Activated CD8-positive, alpha-beta memory T cell treated with anti-CD3 and anti-CD28 coated beads for 48 hours (primary cell): ENCODE measurements at places on chromosomes 4 and X.
A peak's percentile ranks its signal among the peaks of the same experiment; 100 is the strongest.

- no peak for DNase-seq
Measured at GRCh38 chr4:123940604-123941003, 544.0 kb downstream of the SPRY1 start.

DNA sequence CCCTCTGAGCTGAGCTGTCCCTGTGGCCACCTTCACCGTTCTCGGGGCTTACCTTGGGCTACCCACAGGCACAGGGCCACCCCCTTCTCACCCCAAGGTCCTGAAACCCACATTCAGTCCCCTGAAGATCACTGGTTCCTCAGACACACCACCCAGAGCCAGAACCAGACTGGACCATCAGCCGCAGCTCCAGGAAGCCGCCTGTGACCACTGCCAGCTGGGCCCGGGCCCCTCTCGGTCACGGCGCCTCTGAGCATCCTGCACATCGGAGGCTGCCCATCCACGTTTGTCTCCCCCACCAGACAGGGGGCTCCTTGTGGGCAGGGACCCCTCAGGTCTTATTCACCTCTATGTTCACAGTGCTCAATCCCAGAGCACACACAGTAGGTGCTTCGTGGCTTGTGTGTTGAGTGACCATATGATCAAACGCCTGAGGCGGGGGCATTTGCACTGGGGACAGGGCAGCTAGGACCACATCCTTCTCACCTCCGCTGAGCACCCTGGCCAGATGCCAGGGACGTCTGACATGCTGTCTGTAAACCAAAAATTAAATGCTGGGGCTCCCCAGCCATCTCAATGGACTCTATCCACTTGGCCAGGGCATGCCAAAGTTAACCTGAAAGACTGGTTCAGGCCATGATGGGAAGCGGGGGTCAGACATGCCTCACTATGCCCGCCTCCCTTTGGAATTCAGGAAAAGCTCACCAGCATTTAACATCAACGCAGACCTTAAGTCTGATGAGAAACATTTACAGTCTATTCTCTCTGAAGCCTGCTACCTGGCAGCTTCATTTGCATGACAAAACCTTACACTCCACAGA, 109.4 kb upstream of the AFAP1 start:
- DNase-seq: no peak

- DNase-seq: no peak
Measured at GRCh38 chr4:131316086-131316485, 1833.0 kb upstream of the PCDH10 start.

- DNase-seq: no peak
Measured at GRCh38 chrX:6890544-6891261, 256.8 kb upstream of the STS start.

GRCh38 chr4:17616283-17616682, 1.8 kb downstream of the MED28 start:
- DNase-seq: no peak

DNA sequence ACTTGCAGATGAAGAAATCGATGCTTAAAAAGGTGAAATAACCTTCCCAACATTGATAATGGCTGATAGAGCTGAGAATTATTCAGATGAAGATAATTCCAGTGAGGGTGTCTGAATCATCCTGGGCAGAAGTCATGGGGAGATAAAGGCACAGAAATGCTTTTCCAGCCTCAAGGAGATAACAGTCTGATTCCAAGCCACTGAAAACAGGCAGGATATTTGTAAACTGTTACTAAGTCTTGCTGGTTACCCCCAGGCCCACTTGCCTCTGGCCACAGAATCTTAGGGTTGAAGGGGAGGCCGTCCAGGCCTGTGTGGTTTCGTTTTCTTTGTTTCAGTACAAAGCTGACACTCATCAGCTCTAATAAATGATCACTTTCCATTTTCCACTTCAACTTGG, 158.5 kb downstream of the SH3KBP1 start:
- no peak for DNase-seq

DNA sequence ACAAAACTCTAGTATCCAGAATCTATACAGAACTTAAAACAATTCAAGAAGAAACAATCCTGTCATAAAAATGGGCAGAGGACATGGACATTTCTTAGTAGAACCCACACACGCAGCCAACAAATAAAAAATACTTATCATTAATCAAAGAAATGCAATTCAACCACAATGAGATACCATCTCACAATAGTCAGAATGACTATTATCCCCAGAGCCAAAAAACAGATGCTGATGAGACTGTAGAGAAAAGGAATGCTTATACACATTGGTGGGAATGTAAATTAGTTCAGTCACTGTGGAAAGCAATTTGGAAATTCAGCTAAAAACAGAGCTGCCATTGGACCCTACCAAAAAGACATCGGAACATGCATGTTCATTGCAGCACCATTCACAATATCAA, 37.9 kb downstream of the RAB40AL start:
- no peak for DNase-seq

DNA sequence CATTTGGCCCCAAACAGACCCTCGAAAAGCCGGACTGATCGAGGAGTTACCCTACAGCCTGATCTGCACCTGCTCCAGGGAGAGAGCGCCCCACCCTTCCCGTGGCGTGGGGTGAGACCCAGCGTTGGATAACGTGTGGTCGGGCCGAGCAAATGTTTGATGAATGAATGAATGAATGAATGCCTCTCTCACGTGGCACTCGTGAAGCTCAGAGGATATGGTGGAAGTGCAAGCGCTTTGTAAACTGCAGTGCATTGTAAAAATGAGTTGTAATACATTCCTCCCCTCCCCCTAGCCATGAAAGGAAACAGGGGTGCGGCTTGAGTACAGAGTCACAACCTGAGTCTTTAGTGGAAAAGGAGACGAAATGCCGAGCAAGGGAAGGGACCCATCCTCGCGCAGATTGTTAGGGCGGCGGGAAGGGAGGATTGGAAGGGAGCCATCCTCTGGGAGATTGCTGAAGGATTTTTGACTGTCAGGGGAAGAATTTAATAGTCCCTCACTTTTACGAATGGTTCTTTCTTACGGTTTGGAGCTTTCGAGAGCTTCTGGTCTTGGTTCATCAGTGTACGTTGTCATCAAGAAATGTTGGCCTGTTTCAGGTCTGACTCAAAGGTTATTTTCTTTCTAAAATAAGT, 772 bp upstream of the FBXW7 start:
- DNase-seq: no peak

GRCh38 chr4:101252721-101253120, 94.6 kb downstream of the PPP3CA start:
- DNase-seq: no peak

GRCh38 chr4:157012296-157012695, 40.7 kb upstream of the PDGFC start:
- DNase-seq: no peak

DNA sequence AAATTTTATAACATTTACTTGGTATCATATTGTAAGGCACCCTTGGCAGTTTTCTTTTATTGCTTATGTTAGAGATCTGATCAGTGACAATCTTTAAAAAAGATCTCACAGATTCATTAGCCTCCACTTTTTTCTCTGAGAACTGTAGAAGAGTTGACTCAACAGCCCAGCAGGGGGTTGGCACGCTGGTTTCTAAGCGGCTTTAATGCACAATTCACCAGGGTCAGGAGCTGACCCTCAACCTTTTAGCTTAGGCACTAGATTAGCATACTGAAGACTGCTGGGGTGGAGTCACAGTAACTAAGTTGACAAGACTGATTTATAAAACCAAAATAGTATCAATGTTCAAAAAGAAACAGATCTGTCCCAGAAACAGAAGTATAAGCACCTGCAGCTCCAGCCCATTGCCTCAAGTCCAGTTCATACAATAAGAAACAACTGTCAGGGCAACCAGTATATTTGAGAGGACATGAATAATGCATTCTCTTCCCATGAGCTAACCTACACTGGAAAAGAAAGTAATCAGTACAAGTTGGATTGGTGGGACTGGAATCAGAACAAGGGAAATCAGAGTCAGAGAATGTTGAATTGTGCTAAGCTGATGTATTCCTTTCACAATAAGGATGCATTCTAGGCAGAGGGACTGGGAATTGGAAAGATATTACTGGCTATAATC, 77.6 kb downstream of the PDE5A start:
- DNase-seq: no peak

- DNase-seq: no peak
Measured at GRCh38 chrX:65634732-65635131, 32.7 kb upstream of the MSN start.

DNA sequence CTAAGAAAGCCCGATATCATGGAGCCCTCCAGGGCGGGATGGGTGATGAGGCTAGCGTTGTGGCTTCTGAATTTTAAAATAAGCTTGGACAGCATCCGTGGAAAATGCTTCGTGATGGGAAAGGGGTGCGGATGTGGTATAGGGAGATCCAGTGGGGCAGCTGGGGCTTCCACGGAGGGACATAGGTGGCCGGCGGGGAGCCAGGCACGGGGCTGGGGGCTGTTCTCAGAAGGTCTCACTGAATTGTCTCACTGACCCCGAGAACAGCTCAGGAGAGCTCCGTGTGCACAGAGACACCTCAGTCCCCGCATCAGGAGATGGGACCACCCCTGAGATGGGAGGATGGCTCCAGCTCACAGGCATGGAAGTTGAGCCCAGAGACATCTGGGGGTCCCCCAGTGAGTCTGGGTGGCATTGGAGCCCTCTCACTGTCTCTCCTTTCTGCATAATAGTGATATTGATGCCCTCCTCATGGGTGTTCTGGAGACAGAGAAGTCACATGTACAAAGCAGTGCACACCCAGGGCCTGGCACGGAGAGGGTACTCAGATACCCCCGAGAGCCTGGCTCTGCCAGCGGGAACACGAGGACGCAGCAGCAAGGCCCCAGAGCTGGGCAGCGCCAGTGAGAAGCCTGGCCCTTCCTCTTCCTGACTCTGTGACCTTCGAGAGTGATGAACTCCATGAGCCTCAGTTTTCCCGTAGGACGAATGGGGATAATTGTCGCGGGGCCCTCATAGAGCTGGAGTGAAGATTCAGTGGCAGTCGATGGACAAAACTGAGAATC, 70.6 kb upstream of the PSAPL1 start:
- DNase-seq: no peak

- no peak for DNase-seq
Measured at GRCh38 chr4:105490523-105490922, 16.7 kb upstream of the PPA2 start.

DNA sequence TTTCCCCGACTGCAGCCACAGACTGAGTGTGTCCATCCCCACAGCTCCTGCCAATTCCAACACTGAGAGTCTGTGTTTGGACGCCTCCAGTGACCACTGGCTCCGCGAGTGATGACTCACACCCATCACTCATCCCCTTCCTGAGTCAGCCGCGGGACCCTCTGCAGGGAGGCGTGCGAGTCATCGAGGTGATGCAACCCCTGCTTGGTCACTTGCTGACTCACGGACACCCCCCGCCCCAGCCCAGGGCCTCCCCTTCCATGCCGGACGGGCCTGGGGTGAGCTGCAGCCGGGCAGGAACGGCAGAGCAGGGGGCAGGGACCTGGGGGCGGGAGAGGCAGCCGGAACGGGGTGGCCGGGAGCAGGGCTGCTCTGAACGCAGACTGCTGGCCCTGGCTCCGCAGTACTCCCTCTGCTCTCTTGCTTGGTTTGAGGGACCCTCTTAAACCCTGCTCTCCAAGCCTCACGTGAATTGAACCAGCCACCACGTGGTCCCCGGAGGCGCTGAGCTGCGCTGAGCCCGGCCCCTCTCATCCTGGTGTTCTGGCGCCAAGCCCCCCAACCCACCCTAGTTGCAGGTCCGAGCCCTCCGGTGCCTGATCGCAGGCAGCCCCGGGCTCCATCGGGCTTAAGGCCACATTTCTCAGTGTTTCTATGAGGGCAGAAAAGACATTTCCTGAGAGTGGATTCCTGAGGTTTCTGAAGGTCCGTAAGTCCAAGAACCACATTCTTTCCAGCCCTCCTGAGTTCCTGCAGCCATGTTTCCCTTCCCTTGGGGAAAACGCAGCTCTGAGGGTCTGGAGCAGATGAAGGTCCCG, 32.4 kb downstream of the FGFRL1 start:
- peak; percentile 30 for DNase-seq

- no peak for DNase-seq
Measured at GRCh38 chr4:173005912-173006633, 162.5 kb upstream of the GALNT7 start.

GRCh38 chr4:144347121-144347520, 206.6 kb upstream of the GYPA start:
- DNase-seq: no peak

- no peak for DNase-seq
Measured at GRCh38 chrX:145840531-145840930, 22.9 kb downstream of the SLITRK2 start.

DNA sequence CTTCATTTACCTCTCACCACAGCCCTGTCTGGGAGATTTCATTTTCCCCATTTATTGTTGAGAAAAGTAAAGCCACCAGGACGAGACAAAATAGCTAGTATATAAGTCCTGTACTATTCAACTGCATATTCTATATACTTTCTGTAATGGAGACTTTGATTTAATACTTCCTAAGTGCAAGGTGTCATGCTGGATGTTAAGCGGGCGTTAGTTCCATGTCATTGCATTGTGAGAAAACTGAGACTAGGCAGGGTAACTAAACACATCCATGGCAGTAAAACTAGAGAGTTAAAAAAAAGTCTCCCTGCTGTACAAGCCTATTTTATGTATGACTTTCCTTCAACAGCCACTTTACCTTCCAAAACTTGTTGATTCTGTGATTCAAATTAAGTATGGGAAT, 969.6 kb downstream of the STIM2 start:
- no peak for DNase-seq

- no peak for DNase-seq
Measured at GRCh38 chr4:16278178-16278577, 51.9 kb upstream of the TAPT1 start.

DNA sequence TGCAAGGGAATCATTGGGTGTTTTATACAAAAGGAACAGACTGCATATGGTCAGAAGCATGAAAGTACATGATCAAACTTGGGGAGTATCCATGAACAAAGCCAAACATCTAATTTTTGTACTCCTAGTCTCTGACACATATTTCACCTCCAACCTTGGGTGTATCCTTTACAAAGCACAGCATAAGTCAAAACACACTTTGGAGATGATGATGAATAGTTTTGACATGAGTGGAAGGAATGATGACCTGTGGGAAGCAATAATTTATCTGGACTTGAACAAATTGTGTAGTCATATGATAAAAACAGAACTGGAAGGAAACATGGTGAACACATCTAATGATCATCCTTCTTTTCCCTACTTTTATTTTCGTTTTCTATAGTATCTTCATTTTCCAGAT, 108.7 kb upstream of the PLS3 start:
- DNase-seq: no peak
